ENCODE measurements at places on chromosomes 3 and 15.
A peak's percentile ranks its signal among the peaks of the same experiment; 100 is the strongest.

DNA sequence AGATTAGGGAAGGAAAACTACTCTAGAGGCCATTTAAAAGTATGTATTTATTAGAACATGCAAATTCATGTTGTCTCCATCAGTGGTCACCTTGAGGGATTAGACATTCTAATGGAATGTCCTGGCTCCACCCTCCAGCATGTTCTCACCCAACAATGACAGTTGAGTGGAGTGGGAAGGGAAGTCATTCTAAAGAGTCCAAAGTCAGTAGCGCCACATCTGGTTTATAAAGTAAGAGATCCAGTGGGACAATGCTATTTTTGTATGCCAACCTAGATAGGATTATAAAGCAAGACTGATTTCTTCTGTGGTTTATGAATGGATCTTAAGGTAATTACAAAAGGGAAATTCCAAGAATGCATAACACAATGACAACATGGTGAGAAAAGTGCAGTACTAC, 33.3 kb downstream of the SLC24A1 start:
- DNase-seq = peak; percentile 44

DNA sequence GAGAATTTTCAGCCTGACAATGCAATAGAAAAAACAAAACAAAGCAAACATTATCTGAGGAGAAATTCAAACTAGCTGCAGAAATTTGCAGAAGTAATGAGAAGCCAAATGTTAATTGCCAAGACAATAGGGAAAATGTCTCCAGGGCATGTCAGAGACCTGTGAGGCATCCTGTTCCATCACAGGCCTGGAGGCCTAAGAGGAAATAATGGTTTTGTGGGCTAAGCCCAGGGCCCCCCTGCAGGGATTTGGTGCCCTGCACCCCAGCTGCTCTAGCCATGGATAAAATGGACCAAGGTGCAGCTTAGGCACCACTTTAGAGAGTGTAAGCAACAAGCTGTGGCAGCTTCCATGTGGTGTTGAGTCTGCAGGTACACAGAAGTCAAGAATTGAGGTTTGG, 401.2 kb upstream of the NECTIN3 start:
- no peak for DNase-seq

DNA sequence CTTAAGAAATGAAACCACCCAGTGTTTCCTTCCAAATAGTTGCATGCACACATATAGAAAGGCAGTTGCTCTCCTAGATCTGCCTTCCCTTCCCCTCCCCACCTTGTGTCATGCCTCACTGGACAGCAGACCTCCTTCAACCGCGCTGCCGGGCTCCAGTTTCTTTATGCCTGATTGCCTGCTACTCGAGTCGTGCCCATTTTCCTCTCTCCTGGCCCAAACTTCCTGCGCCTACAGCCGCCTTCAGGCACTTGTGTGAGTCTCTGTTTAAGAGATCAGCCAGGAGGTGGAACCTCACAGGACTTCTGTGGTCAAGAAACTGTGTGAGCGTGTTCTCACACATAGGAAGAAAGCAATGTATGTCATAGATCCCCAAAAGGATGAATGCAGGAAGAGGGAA, 8.8 kb upstream of the FAM107A start:
- DNase-seq = no peak

DNA sequence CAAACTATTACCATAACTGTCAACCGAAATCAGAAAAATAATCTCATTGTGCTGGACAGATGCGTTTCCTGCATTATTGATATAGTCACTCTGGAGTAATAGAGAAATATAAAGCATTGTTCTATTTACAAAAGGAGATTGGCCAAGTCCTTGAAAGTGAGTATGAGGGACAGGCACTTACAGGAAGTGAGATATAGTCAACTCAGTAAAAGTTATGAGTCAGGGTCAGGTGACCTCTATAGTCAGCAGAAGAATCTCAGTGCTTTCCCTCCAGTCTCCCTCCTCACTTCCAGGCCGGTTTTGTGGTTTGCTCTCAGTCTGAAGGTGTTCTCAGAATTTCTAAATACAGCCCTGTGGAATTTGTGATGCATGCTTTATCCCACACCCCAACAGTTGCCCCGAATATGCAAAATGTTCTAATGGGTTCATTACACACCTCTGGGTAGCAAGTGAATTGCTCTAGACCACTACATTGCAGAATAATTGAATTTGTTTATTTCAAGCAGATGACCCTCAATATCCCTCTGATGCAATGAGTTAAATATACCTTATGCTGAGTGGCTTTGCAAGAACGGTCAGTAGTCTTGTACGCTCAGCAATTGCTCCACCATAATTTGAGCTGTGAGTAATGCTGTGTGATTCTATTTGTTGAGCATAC, 787.7 kb downstream of the MCTP2 start:
- peak; percentile 66 for DNase-seq

DNA sequence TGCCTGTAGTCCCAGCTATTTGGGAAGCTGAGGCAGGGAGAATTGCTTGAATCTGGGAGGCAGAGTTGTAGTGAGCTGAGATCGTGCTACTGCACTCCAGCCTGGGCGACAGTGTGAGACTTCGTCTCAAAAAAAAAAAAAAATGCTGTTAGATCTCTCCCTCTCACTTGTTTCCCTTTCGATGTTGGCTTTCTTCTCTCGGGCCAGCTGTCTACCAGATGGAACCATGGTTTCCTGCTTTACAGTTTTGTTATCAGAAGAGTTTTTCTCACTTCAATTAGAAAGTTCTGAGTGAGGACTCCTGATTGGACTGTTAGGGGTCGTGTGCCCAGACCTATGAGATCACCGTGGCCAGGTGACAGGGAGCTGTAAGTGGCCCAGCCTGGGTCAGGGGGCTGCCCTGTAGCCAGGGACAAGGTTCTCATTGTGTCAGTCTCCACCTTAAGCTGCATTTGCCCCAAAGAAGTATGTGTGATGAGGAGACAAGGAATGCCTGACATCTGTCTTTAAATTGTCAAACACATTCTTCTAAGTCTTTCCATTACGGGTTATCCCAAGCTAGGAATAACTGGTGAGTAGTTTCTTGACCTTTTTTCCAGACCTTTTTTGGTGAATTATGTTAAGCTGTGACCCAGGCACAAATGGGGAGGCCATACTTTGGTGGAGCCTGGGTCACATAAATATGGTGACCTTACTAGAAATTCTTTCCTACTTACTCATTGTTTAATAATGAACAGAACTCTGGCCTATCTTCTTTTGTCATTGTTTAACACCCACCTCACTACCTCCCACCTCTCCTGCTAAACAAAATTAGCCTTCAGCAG, 25.2 kb downstream of the SNAPC5 start:
- peak; percentile 80 for DNase-seq

- DNase-seq = no peak
Measured at GRCh38 chr3:118766306-118766669, 268.4 kb downstream of the IGSF11 start.

- no peak for DNase-seq
Measured at GRCh38 chr3:139378587-139379241, 10.7 kb downstream of the COPB2 start.

All from kidney glomerular epithelial cell (primary cell).